ENCODE measurements at places on chromosomes 2 and 18.

DNA sequence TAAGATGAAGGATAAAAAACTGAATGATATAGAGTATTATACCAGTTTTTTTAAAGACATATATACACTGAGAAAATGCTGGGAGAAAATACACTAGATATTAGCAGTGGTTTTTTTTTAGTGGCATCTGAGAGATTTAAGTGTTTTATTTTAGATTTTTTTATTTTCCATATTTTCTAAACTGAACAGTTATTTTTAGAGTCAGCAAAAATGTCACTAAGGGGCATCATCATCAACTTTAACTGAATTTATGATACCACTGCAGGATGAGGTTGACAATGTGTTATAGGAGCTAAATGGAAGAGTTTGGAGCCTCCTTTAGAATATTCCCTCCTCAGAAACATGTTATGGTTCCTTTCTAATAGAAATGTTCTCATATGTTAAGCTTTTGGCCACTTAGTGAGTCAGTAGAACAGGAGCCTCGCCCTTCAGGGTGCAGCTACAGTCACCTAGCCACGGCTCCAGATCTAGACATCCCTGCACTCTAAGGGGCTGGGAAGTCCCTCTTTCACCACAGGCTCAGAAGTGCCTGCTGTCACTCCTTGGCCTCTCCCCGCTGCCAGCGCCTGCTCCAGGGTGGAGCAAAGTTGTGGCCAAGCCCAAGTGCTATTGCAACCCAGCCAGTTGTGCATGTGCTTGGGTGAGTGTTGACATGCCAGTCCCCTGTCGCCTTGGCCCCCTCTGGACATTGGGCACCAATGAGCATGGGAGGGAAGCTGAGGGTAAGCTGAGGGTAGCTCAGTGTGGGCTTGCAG lies 210.7 kb upstream of the RASGRP3 start:
- DNase-seq, result no peak

DNA sequence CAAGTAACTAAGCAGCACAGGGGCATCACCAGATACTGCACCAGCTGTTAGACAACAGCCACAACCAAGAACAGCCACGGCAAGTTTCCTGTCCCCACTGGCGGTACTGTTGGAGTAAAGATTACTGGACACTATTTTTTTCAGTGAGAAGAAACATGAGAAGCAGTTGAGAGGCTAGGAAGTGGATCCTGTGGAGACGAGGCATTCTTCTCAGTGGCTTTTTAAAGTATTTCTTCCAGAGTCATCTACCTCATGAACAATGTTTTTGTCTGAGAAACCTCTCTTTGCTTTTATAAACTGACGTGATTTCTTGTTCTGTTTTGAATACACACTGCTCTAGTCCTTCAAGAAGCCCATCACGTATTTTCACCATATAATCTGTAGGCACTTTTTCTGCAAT lies 18.8 kb downstream of the TM4SF20 start:
- no peak for DNase-seq

GRCh38 chr2:223294756-223295155 lies 242.8 kb downstream of the KCNE4 start:
- no peak for DNase-seq

DNA sequence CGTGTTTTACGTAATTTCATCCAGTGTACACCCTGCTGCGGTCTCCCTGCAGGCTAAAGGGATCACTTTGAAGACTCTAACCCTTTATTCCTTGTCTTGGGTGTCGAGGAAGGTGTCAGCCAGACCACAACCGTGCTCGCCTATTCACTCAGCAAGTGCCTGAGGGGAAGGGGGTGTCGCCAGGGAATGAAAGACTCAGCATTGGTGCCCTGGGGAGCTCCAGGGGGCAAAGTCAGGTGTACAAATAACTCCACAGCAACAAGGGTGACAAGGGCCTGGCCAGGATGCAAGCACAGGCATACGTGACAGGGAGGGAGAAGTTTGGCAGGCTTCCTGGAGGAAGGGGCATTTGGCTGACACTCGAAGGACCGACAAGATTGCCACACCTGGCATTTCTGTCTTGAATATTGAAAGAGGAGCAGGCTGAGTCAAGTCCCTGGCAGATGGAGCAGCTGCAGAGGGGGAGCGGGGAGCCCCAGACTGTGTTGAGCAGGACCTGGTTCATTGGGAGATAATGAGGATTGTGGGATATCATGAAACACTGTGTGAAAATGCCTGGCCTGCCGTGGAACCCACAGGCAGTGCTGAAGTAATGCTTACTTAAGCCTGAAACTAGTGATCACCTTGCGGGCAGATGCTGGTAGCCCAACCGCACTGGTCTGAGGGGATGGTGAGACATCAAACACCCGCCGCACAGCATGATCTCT lies 93.9 kb downstream of the RHOB start:
- no peak for DNase-seq

DNA sequence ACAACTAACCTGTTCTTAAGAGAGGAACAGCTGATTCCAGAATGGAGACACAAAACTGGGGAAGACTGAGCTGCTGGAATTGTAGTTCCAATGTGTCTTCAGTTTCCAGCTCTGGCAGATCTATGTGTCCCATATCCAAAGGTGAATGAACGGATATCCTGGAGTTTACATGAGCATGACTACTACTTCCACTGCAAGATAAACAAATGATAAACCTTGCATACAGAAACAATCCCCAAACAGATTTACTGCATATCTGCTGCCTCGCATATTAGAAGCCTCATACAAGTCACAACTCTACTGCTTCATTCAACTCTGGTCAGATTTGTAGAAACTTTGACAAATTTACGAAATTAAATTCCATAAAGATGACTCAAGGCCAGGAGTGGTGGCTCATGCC lies 15.0 kb downstream of the RTTN start:
- DNase-seq, result no peak

DNA sequence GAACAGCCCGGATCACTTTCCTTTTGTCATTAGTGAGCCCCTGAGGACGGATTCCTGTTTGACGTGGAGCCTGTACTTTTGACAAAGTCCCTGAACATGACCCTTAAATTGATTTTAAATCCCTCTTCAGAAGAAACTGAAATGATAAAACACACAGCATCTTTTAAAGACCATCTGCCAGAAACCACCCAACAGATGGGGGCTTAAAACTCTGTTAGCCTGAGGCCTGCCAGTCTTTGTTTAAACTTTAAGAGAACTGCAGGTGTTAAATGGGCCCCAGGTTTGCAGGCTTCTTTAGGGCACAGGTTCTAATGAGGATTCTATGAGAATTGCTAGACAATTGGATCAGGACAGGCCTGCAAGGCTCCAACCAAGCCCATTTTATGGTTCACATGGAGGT lies 177.9 kb downstream of the ALK start:
- DNase-seq, result no peak

DNA sequence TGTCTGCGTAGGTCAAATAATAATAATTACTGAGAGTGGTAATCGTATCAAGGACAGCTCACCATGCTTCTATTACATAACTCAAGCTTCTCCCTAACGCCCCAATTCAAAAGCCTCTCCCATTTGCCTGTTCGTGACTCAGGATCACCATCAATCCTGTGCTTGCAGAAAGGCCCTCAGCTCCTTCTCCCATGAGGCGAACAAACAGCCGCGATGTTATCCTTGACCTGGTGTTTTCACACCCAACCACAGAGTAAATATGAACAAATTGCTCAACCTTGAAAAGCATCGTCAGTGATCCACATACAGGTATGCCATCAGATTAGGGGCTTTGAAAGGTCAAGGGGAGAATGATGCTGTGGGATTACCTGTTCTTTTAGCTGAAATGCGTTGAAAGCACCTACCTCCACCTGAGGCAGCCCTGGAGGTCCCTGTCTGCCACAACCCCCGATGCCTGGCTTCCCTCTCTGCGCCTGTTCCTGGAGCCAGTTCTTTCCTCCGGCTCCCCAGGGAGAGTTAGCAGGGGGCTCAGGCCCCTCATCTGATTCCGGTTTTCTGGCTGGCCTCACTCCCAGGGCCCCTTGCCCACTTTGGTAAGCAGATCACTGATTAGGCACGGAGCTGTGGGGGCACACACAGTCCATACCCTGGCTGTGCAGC lies 39.1 kb upstream of the ODC1 start:
- no peak for DNase-seq

GRCh38 chr2:233090879-233091278 lies 30.7 kb downstream of the INPP5D start:
- no peak for DNase-seq

- no peak for DNase-seq
Measured at GRCh38 chr18:22840606-22841144, 92.5 kb upstream of the RBBP8 start.

- peak; percentile 19 for DNase-seq
Measured at GRCh38 chr18:49227441-49228165, 232.8 kb downstream of the DYM start.

- no peak for DNase-seq
Measured at GRCh38 chr2:172086241-172087206, 1.2 kb downstream of the DLX1 start.

- no peak for DNase-seq
Measured at GRCh38 chr2:207847807-207848544, 78.3 kb upstream of the FZD5 start.

- no peak for DNase-seq
Measured at GRCh38 chr2:196410008-196410407, 229.5 kb upstream of the CCDC150 start.

- DNase-seq, result no peak
Measured at GRCh38 chr2:47564129-47564528, 161.2 kb downstream of the MSH2 start.
